ENCODE measurements at places on chromosomes 6 and 20. TPM values are rescaled to one million over a fixed set of nuclear protein-coding genes. Genes with fewer than 3 reads are reported as not detected.

Gene IL17A
- polyA plus RNA-seq: not detected

Gene GPX5
- not detected for polyA plus RNA-seq

Gene LSM2
- polyA plus RNA-seq: 69.4 TPM

Gene GMPR
- polyA plus RNA-seq: 5.4 TPM

Gene HBS1L
- 47.3 TPM for polyA plus RNA-seq

Gene FOXA2
- polyA plus RNA-seq: not detected

Gene SLC12A5
- 1.5 TPM for polyA plus RNA-seq

Gene SLC22A16
- polyA plus RNA-seq: 0.53 TPM

Gene NXT1
- polyA plus RNA-seq: 30.4 TPM

Gene SRMS
- polyA plus RNA-seq: not detected

Gene SYNCRIP
- polyA plus RNA-seq: 55.5 TPM

Gene OR2H1
- not detected for polyA plus RNA-seq

Gene UBD
- polyA plus RNA-seq: 2.9 TPM

Gene NKX2-2
- not detected for polyA plus RNA-seq

Gene VSTM2L
- 1.6 TPM for polyA plus RNA-seq

Gene SOBP
- 15.3 TPM for polyA plus RNA-seq

Gene MEI4
- 0.01 TPM for polyA plus RNA-seq

Gene KCNS1
- polyA plus RNA-seq: 0.16 TPM

Gene MCHR2
- not detected for polyA plus RNA-seq

Gene SIRPD
- polyA plus RNA-seq: 0.53 TPM

Gene ARHGAP40
- polyA plus RNA-seq: 0.92 TPM

Gene MUCL3
- not detected for polyA plus RNA-seq

Gene WDR27
- 15.9 TPM for polyA plus RNA-seq

Gene RXRB
- 41.6 TPM for polyA plus RNA-seq

Gene FOXS1
- 1.7 TPM for polyA plus RNA-seq

Gene SLC24A3
- 20.5 TPM for polyA plus RNA-seq

Gene NANP
- polyA plus RNA-seq: 2.5 TPM

Gene EPB41L1
- 32.1 TPM for polyA plus RNA-seq

All from urinary bladder (tissue), 4 donors.